Inflammatory macrophage (primary cell): ENCODE measurements at places on chromosomes 12 and 14.

DNA sequence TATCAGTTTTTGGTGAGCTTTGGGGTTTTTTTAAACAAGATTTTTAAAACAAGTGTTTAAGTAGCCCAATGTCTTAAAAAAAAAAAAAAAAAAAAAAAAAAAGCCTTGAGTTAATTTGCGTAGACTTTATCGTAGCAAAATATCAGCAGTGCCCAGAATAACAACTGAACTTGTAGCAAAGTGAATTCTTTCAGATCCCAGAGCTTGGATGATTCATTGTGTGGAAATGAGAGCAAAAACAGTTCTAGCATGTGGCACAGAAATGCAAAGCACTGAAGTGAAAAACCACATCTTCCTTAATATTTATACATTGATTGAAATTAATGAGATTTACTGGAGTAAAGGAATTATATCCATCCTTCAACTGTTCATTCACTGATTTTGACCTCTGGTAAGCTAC is 258.1 kb downstream of the EGLN3 start:
- DNase-seq = no peak

DNA sequence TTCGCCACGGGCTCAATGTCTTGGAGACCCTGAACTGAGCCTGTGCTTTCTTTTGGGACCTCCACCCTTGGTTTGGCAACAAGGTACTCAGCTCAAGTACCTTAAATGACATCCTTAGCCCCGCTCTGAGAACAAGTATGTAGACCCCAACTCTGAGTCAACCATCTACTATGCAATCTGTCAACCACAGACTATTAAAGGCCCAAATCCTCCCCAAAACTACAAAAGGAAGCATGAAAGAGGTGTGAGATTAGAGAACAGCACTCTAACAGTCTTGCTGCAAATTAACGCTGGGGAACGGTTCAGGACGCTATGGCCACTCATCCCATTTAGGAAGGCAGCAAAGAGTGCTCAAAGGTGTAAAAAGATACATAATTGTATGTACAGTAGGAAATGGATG is 52.1 kb downstream of the CCDC88C start:
- DNase-seq = no peak

- no peak for DNase-seq
These were observed 485.0 kb downstream of the SNAPC1 start for GRCh38 chr14:62247266-62247665.

- no peak for DNase-seq
These were observed 10.7 kb upstream of the STX2 start for GRCh38 chr12:130849561-130850417.

DNA sequence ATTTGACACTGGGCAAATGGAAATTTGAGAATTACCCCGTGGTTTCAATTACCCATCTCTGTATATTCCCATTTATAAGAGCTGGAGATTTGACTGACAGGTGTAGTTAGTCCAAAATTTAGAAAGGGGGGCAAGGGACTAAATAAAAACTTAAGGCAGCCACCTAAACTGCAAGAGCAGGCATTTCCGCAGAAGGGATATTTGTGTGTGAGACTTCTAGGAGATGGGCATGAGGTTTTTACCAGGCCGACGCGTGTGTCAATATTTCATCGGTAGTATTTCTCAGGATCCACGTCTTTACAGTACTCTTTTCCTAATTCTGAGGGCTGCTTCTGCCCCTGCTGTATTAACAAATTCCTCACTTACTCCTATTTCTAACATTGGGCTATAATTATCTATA is 1.4 kb downstream of the FAR2 start:
- DNase-seq = no peak

DNA sequence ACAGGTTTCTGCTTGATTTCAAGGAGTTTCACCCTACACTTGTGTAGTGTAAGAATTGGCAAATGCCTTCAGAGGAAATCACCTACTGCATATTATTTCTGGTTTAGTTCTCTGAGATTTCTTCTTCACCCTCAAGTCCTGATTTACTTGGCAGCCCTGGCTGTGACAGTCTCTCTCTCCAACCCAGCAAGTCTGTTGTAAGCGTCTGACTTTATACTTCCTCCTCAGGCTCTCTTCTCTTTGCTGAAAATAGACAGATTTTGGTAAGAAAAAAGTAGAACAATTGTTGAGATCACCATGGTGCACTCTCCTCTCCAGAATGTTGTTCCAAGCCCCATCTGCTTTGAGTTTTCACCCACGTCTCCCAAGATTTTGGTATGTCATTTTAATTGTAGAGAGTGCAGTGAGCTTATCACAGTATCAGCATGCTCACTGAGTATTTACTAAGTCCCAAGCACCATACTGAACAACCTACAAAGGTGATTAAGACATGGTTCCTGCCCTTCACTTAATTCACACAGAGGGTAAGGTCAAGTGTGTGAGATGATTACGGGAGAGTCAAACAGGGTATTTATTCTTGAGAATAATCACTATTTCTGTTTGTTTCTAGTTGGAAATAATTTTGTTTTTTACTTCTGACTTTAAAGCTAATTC is 148.7 kb downstream of the MDGA2 start:
- DNase-seq = no peak

DNA sequence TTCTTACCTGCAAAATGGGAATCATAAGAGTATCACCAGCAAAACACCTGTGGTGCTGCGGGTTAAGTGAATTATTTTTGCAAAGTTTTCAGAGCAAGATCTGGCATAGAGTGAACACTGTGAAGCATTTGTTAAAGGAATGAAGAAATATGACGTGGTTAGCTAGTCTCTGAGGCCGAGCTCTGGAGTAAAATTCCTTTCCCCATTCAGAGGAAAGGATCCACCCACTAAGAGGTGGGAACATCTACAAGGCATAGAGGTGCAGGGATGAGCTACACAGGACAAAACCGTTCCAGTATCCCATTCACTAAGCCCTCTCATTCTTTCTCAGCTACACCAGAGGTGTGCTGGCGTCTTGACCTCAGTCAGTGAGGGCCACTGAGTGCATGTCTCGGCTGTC is 48.5 kb downstream of the JAG2 start:
- DNase-seq = no peak

DNA sequence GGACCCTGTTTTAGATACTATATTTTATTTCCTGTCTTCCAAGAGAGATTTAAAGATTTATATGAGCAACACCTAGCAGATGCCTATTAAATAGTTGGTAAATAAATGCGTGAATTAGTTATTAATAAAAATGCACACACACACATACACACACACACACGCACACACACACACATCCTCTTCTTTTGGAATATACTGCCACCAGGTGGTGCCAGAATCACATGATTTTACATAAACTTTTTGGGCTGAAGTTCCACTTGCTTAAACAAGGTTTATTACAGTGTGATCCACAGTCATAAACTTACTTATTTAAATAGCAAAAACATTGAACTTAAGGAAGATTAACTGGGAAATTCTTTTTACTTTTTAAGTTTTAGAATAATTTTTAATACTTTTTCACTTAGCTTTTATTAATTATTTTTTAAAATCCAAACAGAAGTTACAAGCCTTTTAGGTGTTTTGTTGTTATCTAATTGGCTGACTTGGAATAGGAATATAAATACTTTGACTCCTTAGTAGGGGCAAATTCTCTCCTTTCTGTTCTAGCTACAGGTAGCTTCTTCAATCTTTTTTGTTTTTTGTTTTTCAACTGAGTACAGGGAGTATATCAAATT is 17.5 kb downstream of the RAD51B start:
- DNase-seq = peak; percentile 81

DNA sequence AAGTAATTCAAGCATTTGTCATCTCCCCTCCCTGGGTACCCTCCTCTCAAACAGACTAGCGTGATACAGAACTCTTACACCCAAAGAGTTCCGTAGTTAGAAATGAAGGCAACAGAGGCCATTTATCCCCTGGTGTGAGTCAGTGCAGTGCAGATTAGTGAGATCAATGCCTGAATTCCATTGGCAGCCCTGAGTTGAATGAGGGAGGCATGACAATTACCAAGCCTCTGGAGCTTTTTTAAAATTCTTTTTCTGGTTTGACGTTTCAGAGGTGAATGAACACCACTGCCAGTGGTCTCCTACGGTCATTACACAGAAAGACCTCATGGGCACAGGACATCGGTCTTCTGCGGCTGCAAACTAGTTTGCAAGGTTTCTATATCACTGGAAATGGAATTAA is 94.4 kb downstream of the PRIMA1 start:
- no peak for DNase-seq

- no peak for DNase-seq
These were observed 3.1 kb downstream of the FAM222A start for GRCh38 chr12:109716512-109717389.

GRCh38 chr12:16323010-16323409 is 24.4 kb upstream of the MGST1 start:
- DNase-seq = no peak

DNA sequence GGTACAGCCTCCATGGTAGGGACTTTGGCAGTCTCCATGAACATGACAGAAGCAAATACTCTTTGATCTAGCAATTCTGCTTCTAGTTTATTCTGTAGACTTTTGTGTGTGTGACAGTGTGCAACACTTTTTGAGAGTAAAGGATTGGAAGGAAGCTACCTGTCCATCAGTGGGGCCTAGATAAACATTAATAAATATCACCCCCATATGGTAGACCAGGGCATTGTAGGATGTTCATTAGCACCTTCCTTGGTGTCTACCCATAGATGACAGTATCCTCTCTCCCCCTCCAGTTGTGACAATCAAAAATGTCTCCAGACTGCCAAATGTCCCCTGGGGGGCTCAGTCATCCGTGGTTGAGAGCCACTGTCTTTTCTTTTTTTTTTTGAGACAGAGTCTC is 10.8 kb downstream of the SNRNP35 start:
- no peak for DNase-seq

DNA sequence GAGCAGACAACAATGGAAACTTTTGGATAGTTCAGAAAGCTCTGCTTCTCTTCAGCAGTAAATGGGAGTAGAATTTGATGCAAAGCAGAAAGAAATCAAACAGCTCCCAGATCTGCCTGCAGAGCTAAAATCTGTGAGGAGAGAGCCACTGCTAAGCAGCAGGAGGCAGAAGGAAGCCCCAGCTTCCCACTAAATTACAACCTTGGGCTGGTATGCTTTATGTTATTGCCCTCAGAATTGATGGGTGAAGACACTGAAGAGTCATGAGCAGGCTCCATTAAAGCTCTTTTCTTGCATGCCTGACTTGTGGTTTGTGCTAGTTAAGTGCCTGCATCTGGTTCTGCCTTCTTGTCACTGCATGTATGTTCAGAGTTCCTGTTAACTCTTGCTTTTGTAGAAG is 8.4 kb downstream of the ZC2HC1C start:
- no peak for DNase-seq

- no peak for DNase-seq
These were observed 117.7 kb upstream of the NCOR2 start for GRCh38 chr12:124684971-124685688.

- DNase-seq = no peak
These were observed 9.9 kb upstream of the ADIPOR2 start for GRCh38 chr12:1680804-1681492.

DNA sequence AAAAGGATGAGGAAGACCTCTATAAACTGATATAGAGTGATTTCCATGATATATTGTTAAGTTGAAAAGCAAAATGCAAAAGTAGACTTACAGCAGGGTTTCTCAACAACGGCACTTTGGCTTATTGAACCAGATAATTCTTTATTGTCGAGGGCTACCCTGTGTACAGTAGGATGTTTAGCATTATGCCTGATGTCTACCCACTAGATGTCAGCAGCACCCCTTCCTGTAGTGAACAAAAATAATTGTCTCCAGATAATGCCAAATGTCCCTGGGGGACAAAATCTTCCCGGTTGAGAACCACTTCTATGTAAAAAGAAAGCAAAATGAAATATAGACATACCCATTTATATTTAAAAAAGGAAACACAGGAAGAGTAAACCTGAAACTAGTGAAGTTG is 32.4 kb downstream of the ABCD2 start:
- no peak for DNase-seq

DNA sequence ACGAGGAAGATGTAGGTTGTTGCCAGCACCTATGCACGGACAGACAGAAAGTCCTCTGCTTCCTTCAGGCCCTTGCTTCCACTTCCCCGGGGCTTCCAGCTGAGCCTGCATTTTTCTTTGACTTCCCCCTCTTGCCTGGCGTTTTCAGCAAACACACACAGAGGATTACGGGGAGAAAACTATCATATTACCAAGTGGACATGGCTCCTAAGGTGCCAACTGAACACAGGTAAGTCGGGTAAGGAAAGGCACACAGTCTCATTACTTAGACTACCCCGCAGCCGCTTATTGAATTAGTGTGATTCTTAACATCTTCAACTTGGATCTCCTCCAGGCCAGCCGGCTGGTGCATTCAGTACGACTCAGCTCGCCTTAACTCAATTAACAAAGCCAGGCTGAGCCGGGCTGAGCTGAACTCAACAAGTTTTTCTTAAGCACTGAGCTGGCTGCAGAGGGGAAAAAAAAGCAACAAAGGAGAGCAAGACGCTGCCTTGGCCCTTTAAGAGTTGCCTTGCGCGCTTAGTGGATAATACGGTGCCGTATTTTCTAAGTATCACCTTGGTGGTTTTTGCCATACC is 19.2 kb upstream of the MAP1LC3B2 start:
- peak; percentile 49 for DNase-seq

DNA sequence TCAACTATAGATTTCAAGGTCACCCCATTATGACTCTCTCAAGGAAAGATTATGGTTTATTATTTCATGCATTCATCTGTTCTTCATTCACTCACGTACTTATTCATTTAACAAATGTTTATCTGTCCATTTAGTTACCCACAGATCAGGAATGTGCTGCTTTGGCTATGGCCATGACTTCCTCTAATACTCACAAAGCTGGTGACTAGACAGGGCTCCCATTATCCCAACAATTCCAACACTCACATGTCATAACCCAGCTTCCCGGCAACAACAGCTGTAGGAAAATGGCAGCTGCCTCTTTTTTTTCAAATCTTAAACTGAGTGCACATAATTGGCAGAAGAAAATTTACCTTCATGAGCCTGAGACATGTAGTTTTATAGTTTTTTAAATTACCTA is 190.8 kb upstream of the CCDC196 start:
- DNase-seq = no peak

DNA sequence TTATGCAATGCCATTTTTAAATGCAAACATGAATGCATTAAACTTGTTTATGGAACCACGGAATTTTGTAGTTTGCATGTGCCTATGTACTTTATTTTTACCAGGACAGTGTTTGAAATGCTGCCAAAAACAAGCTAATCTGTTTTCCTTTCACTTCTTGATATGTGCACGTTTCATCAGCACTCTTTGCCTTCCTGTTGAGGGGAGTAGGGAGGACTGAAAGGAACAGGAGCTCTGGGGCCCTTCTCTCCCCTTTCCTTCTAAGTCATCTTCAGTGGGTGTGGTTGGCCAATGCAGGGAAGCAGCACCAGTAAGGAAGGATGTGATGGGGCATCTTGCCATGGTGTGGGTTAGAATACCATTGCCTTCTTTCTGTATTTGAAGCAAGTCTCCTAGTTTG is 12.1 kb upstream of the PPP4R4 start:
- DNase-seq = peak; percentile 26

GRCh38 chr14:95256002-95256775 is 63.5 kb downstream of the CLMN start:
- no peak for DNase-seq

DNA sequence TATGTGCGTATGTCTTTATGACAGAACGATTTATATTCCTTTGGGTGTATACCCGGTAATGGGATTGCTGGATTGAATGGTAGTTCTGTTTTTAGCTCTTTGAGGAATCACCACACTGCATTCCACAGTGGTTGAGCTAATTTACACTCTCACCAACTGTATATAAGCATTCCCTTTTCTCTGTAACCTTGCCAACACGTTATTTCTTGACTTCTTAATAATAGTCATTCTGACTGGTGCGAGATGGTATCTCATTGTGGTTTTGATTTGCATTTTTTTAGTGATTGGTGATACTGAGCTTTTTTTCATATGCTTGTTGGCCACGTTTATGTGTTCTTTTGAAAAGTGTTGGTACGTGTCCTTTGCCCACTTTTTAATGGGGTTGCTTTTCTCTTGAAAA is 49.7 kb downstream of the FRS2 start:
- DNase-seq = no peak
